ENCODE measurements at places on chromosomes 16 and 17.
A peak's percentile ranks its signal among the peaks of the same experiment; 100 is the strongest.

- no peak for DNase-seq
These were observed 30.8 kb upstream of the RBBP6 start for GRCh38 chr16:24508614-24509013.

DNA sequence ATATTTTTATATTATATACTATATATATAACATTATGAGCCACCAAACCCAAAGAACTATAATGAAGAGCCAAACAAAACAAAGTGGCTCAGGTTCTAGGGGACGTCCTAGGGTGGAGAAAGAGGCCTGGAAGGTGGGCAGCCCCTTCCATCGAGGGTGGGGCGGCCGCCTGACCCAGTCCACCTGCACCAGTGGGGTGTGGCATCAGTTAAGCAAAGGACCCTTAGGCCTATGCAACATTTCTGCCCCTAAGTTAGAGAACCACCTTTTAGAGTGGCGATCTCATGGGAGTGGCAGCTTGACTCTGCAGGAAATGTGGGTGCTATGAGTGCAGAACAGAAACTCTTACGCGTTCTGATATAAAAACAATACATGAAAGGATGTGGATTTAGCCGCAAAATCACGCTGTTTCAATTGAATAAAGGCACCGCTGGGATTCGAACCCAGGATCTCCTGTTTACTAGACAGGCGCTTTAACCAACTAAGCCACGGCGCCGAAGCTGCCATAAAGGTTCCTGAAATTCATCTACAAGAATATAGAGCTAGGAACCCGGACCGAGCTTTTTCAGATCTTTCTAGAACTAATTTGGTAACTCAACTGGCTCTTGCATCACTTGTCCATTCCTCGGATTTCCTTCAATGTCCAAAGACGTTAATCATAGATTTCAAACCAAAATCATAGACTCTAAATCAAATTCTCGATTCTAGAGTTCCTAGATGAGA lies 15.6 kb upstream of the AURKB start:
- peak; percentile 47 for DNase-seq

- no peak for DNase-seq
These were observed 17.4 kb upstream of the GPRC5C start for GRCh38 chr17:74414510-74414909.

- no peak for DNase-seq
These were observed 12.9 kb downstream of the CMIP start for GRCh38 chr16:81457326-81458133.

DNA sequence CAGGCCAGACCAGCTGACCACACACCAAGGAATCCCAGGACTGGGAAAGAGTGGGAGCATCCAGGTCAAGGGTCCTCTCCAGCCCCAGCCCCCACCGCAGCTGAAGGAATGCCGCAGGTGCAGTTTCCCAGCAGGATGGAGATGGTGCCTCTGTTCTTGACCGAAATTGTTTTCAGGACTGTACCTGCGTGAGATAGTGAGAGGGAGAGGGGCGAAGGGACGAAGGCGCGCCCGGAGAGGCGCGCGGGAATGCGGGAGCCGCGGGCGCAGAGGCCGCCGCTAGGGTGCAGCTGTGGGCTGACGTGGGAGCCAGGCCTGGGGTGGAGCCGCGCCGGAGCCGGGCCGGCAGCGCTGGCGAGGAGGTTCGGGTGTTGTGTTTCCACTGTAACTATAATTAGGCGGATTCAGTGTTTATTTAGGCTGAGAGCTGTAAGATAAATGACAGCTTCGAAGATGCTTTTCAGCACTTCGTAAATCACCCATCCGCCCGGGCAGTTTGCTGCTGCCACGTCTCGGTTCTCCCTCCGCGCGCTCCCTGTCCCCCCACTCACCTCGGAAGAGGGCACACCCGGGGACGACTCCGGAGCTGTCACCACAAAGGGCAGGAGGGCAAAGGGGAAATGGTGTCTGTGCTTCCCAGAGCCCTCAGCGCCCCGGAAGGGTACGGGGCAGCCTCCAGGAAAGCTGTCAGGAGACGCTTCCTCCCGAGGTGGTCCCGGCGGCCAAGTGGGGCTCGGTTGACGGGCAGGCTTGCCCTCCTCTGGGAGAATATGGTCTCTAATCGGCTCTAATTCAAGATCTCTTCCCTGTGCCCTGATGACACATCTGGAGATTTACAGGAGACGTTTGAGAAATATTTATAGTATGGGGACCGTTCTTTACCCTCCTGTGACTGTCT lies 38.2 kb downstream of the HOXB1 start:
- DNase-seq = peak; percentile 53

- DNase-seq = no peak
These were observed 4.1 kb upstream of the VPS4A start for GRCh38 chr16:69307091-69307490.

DNA sequence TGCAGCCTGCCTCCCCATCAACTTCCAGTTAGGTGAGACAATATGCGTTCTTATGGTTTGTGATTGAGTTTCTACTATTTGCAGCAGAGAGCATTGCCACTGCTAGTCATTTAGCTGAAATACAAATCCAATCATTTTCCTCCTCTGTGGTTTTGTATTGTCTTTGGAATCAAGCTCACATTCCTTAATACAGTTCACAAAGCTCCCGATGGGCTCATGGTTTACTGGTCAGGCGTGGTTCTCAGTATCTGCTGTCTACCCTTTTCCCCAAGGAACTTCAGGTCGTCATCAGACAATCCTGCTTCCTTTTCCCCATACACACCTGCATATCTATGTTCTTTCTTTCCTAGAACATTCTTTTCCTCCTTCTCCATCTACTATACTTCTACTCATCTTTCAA lies 69.6 kb upstream of the GAS7 start:
- no peak for DNase-seq

GRCh38 chr17:36850790-36851189 lies 86.5 kb upstream of the LHX1 start:
- no peak for DNase-seq

- DNase-seq = no peak
These were observed 208.3 kb upstream of the PMFBP1 start for GRCh38 chr16:72380283-72380682.

DNA sequence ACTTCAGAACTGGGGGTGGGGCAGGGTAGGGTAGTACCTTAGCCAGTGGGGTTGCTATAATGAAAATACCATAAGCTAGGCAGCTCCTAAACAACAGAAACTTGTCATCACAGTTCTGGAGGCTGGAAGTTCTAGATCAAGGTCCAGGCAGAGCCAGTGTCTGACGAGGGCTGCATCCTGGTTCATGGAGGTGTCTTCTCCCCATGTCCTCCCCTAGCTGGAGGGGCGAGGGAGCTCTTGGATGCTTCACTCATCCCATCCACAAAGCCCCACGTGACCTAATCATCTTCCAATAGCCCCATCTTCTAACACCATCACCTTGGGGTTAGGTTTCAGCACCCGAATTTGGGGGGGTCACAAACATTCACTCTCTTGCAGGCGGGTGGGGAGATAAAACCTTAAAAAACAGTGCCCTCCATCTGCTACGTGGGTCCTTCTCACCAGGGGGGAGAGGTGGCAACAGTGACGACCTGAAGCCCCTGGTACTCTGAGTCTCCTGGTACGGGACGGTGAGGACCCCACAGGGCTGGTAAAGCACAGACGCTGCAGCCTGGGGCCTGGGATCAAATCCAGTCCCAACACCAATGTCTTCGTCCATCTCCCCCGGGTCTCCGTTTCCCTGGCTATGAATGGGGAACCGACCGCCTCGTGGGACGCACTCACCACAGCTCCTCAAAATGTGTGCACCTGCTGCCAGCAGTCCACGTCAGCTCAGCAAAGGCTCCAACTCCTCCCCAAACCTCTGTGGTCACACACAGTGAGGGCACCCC lies 22.8 kb downstream of the RAB40B start:
- DNase-seq = no peak

- DNase-seq = no peak
These were observed 62.9 kb downstream of the LMF1 start for GRCh38 chr16:907842-908241.

- no peak for DNase-seq
These were observed 50.8 kb downstream of the RPH3AL start for GRCh38 chr17:301681-302299.

- DNase-seq = no peak
These were observed 11.4 kb downstream of the SLFN5 start for GRCh38 chr17:35254107-35254773.

- DNase-seq = no peak
These were observed 171.1 kb downstream of the SNX29 start for GRCh38 chr16:12147681-12148080.

- no peak for DNase-seq
These were observed 18.4 kb upstream of the TBKBP1 start for GRCh38 chr17:47675380-47676198.

- no peak for DNase-seq
These were observed 80.6 kb downstream of the OR1D5 start for GRCh38 chr17:2982854-2983253.

DNA sequence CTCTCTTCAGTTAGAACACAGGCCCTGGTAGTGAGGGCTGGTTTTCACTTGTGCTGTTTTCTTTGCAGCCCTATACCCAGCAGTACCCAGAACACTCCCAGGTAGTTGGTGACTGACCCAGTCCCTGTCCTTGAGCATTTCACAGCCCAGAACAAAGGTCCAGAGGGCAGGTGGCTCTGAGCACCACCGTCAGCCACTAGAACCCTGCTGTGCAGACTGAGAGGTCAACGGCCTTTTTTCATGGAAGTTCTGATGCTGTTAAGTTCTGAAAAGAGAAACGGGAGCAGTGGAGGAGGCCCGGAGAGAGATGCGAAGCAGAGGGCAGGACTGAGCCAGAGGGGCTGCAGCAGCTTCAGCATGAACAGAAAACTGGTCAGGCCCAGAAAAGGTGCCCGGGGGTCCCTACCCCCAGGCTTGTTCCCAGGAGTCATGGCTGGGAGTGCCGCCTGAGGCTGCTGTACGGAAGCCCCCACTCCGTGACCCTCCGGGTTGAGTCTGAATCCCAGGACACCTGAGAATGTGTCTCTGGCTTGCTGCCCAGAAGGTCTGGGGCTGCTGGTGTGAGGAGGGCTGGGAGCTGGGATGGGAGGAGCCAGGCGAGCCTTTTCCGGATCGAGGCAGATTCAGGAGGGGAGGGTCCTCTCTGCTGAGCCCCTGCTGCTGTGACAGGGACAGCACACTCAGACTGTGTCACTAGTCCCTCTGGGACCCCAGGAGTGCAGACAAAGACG lies 8.7 kb downstream of the ZNF276 start:
- no peak for DNase-seq

DNA sequence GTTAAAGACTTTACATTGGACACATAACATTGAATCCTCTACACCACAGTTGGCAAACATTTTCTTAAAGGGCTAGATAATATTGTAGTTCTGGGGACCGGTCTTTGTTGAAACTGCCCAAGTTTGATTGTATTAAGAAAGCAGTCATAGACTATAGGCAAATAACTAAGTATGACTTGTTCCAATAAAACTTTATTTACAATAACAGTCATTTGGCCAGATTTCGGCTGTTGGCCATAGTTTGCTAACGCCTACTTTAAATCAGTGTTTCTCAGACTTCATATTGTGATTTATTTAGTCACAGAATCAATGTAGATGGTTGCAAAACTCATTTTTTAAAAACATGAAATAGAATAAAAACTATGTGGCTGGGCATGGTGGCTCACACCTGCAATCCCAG lies 531.8 kb downstream of the XYLT1 start:
- DNase-seq = no peak

DNA sequence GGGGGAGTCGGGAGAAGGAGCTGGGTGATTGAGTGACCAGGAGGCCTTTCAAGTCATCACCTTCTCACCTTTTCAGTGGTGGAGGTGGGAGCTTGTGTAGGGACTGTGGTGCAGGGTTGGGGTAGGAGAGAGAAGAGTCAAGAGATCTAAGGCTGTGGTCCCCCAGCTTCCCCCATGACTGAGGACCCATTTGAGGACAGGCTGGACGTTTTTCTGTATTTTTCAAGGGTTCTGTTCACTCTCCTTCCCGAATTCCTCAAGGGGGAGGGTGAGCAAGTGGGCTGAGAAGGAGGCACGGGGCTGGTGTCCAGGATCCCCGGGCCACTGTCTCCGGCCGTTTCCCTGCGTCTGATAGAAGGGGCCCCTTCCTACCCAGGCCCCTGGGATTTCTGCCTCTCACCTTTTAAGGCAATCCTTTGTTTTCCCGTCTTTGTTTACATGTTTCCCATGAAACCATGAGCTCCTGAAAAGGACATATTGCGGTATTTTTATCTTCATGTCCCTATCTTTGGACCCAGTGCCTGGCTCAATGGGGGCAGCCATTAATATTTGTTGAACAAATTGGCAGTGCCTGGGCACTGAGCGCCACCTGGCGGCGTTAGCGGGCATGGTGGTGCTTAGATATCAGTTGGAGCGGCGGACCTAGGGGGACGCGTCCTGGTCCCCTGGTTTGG lies 9.2 kb upstream of the CD300A start:
- DNase-seq = peak; percentile 64

- no peak for DNase-seq
These were observed 282.0 kb downstream of the BCAS3 start for GRCh38 chr17:60959696-60960095.

GRCh38 chr16:3145660-3146059 lies 10.8 kb downstream of the ZNF213 start:
- no peak for DNase-seq

DNA sequence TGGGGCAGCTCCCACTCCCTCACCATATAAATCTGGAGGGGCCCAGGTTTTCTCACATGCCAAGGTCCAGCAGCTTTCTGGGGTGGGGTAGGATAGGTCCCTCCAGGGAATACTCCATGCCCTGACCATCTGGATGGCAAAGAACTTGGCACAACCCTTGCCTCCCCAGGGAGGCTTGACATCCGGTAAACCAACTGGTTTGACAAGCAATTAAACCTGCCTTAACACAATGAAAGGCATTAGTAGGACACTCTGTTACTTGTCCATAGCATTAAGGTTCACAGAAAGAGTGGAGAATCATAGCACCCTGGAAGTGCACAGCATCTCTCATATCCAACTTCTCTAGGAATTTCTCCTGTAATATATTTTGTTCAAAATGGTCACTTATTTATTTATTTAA lies 63.9 kb upstream of the MAF start:
- DNase-seq = no peak

DNA sequence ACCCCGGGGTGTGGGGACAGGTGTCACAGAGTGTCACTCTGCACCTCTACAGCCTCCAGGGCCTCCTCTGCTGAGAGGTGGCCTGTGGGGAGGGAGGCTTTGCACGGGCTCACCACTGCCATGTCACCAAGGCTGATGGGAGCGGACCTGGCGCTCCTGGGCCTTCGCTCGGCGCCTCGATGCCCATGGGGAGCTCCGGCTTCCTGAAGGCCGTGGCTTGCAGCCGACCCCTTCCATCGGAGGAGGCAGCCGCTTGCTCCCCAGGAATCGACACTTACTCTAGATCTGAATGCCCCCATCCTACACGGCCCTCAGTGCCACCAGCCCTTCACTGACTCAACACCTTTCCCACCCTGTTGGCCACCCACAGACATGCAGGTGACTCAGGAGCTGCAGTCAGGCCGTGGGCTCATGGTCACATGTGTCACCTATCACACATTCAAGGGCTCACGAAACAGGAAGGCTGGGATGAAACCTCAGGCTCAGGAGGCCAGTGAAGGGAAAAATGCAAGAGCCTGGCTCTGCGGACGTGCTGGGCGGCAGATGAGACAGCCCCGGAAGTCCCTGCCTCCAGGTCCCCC lies 11.9 kb downstream of the LGALS3BP start:
- no peak for DNase-seq

GRCh38 chr17:67111327-67111726 lies 67.0 kb downstream of the CACNG1 start:
- no peak for DNase-seq

Measured in activated T-helper 9 cell treated with anti-CD3 and anti-CD28 coated beads, Interleukin-2, amount 50 U/mL, for 16 hours (primary cell).